ENCODE measurements at places on chromosomes 2 and 18.

- DNase-seq: no peak
Measured at GRCh38 chr18:32460171-32460731, 10.4 kb downstream of the GAREM1 start.

DNA sequence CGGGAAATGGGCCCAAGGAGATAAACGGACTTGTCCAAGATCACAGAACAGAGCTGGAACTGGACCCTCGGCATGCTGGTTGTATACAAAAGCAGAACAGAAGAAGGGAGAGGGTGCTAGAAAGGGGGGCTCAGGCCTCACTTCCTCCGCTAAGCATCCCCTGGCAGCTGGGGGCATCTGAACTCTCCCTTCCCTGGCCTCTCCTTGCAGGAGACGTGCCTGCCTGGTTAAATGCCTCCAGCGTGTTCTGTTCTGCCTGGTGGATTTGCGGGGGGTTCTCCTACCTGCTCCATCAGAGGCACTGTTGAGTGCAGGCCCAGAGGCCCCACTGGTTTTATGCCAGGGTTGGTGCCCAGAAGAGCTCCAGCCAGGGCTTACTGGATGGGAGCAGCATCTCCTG lies 124.7 kb downstream of the ZFP36L2 start:
- no peak for DNase-seq

DNA sequence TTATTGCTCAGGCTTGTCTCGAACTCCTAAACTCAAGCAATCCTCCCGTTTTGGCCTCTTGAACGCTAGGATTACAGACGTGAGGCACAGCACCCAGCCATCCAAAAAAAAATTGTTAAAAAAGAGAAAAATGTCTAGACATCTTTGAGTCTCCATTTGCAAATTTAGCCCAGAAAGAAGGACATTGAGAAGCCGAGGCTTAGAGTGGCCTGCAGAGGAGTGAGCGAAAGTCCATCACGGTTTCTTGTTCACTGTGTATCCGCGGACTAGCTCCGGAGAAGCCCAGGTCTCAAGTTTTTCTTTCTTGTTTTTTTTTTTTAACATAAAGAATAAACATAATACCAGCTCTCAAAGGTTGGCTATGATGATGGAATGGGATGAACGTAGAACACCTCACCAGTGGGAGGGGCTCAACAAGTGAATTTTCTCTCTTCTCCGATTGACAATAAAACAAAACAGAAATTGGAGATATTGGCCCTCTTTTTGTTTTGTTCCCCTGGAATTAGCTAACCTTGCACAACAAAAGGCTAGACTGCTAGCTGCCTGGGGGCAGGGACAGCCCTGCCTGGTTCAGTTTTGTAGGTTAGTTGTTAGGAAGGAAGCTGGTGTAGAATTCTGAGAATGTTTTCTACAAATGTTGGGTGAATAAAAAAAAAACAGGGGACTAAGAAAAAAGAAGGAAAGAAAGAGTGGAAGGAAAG lies 163.4 kb downstream of the MYCN start:
- no peak for DNase-seq

- no peak for DNase-seq
Measured at GRCh38 chr2:129906861-129907235, 72.6 kb upstream of the RAB6C start.

DNA sequence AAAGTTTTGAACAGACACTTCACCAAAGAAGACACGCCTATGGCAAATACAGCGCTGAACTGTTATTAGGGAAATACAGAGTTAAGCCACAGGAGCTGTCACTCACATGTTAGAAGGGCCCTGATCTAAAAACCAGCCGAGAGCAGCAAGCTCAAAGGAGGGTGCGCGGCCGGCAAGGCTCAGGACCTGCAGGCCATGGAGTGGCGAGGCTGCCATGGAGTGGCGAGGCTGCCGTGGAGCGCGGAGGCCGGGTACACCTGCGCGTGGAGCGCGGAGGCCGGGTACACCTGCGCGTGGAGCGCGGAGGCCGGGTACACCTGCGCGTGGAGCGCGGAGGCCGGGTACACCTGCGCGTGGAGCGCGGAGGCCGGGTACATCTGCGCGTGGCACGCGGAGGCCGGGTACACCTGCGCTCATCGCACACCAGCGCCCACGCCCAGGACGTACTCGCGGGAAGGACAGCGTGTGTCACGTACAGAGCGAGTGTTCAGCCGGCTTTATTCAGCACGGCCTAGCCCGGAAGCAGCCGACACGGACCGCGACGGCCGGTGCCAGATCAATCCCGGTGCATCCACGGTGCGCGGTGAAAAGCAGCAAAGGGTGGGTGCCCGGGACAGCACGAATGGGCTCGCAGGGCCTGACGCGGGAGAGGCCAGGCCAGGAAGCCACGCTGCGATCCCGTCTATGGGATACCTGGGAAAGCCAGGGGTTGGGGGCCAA lies 68.8 kb downstream of the SLC66A2 start:
- DNase-seq: no peak

DNA sequence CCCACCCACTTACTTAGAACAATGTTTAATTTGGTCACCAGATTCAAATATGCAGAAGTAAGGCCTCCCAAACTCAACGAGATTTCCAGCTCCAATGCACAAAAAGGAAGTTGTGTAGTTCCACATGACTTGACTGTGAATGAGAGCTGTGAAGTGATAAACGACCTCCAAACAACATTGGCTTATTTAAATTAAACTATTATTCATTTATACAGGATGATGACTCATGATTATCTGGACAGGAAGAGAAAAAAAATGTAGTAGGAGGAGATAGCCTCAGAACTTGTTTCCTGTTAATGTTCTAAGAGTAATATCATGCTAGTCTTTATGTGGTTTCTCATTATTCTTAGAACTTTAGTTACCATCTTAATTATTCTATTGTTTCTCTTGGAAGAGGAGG lies 237.3 kb downstream of the C1D start:
- DNase-seq: peak; percentile 3

DNA sequence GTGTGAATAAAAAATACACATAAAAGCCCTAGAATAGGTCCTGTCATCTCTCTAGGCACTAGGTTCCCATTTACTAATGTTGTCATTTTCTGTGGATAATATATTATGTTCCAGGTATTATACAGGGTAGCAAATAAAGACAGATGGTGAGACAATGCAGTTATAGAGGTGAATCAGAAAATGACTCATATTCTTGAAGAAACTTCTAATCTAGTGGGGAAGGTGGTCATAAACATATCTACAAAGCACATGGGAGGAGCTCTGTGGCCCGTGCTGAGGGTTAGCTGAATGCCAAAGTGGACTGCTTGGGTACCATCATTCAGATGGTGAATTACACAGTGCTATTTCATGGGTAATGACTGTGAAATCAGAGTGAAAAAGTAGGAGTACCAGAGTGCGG lies 700.9 kb downstream of the ERBB4 start:
- DNase-seq: no peak

- DNase-seq: no peak
Measured at GRCh38 chr2:106147665-106148064, 46.4 kb downstream of the UXS1 start.

- no peak for DNase-seq
Measured at GRCh38 chr18:13120983-13121441, 97.5 kb upstream of the LDLRAD4 start.
